Skeletal muscle cell (primary cell): ENCODE measurements at places on chromosomes 2 and 18.

- no peak for DNase-seq
Observed at GRCh38 chr2:72996117-72996502, 75.4 kb downstream of the SFXN5 start.

- no peak for DNase-seq
Observed at GRCh38 chr2:191885098-191885497, 38.2 kb upstream of the CAVIN2 start.

- DNase-seq = no peak
Observed at GRCh38 chr2:240224676-240225075, 84.2 kb upstream of the OTOS start.

- DNase-seq = no peak
Observed at GRCh38 chr2:128290356-128290755, 28.3 kb downstream of the HS6ST1 start.

GRCh38 chr2:37919631-37920032 lies 5.5 kb upstream of the RMDN2 start:
- DNase-seq = no peak

DNA sequence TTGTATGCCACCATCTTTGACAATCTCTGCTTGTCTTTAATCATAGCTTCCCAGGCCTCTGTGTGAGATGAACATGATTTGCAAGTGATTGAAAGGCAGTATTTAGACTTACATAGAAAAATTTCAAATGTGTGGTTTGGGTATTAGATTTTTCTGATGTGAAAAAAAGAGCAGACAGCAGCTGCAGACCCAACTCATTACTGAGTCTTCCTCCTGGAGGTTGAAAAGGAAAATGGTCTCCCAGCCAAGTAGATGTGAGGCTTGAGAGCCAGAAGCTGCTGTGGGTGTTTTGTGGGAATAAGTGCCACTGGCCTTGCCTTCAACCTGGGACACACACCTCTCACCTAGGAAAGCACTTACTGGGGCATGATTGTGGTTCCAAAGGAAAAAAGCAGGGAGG lies 92.5 kb downstream of the KCTD18 start:
- no peak for DNase-seq

DNA sequence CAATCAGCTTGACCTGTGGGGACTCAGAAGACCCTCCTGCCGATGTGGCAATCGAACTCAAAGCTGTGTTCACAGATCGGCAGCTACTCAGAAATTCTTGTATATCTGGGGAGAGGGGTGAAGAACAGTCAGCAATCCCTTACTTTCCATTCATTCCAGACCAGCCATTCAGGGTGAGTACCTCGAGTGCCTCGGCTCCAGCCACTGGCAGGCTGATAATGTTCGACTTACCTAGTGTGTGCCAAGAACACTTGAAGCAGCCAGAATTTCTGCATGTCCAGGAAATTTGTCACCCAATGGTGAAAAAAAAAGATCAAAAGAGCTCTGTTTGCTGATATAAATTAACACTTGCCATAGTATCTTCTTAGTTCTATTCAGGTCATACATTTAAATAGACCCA lies 2.3 kb downstream of the LGALSL start:
- DNase-seq = no peak

DNA sequence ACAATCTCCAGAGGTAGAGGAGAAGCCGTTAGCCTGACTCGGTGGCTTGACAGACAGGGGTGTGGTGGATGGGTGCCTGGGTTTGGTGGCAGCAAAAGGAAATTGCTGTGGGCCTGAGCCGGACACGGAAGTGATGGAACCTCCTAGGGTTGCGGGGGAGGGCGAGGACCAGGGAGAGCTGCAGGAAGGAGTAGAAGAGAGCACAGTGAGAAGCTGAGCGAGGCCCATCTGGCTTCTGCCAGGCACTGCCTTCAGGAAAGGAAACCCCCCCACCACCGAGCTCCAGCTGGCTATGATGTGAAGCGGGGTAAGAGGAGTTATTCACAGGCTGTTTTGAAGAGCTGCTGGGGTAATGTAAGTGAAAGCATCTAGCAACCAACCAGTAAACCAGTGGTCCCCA lies 134.6 kb downstream of the TSN start:
- DNase-seq = no peak

- no peak for DNase-seq
Observed at GRCh38 chr2:52880872-52881271, 886.7 kb upstream of the CHAC2 start.

DNA sequence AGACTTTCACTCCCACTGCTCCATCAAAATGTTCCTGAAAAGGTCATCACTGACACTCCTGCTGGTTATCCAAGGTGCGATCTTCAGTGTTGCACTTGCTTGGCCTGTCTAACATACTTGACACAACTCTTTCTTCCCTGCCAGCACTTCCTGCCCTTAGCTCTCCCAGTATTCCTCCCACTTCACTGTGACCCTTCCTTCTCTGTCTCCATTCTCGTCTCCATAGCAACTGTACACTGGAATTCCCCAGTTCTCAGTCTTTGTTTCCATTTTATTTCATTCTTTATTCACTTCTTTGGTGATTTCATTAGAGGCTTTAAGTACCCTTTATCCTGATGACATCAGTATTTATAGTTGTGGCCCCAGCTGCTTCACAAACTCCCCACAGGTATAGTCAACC lies 333.0 kb downstream of the IRS1 start:
- no peak for DNase-seq
